Muscle of leg (tissue), 16 donors: ENCODE measurements at places on chromosomes 1 and 21. TPM values are rescaled to one million over a fixed set of nuclear protein-coding genes. Genes with fewer than 3 reads are reported as not detected.

GRCh38 chr1:178541829-178542553, 29.1 kb downstream of the TEX35 start:
- no peaks in the 10 kb centered on the region for H3K27me3 ChIP-seq
- peak overlapping the region; percentile 60 for H3K4me3 ChIP-seq
- H3K4me1 ChIP-seq: peaks cover 56% of the 10 kb centered on the region
- H3K27ac ChIP-seq: peak overlapping the region; percentile 50

- H3K27ac ChIP-seq: no peak overlapping the region
- H3K4me1 ChIP-seq: peaks cover 4% of the 10 kb centered on the region
- H3K4me3 ChIP-seq: no peak overlapping the region
- DNase-seq: no peak
- peaks cover 60% of the 10 kb centered on the region for H3K27me3 ChIP-seq
Observed at GRCh38 chr1:3359351-3359750, 95.1 kb upstream of the ARHGEF16 start.

- no peaks in the 10 kb centered on the region for H3K27me3 ChIP-seq
- no peaks in the 10 kb centered on the region for H3K4me1 ChIP-seq
- H3K4me3 ChIP-seq: no peak overlapping the region
- H3K36me3 ChIP-seq: no peaks in the 10 kb centered on the region
- no peak overlapping the region for H3K27ac ChIP-seq
Observed at GRCh38 chr1:101253976-101254674, 17.3 kb downstream of the S1PR1 start.

The TNFRSF18 gene
- polyA plus RNA-seq: 2.2 TPM

The RIMS3 gene
- 0.44 TPM for polyA plus RNA-seq

- no peaks in the 10 kb centered on the region for H3K36me3 ChIP-seq
- H3K4me1 ChIP-seq: no peaks in the 10 kb centered on the region
- no peaks in the 10 kb centered on the region for H3K27me3 ChIP-seq
- DNase-seq: peak; percentile 65
- no peak overlapping the region for H3K4me3 ChIP-seq
Observed at GRCh38 chr21:17085707-17086106, 427.1 kb upstream of the CXADR start.

DNA sequence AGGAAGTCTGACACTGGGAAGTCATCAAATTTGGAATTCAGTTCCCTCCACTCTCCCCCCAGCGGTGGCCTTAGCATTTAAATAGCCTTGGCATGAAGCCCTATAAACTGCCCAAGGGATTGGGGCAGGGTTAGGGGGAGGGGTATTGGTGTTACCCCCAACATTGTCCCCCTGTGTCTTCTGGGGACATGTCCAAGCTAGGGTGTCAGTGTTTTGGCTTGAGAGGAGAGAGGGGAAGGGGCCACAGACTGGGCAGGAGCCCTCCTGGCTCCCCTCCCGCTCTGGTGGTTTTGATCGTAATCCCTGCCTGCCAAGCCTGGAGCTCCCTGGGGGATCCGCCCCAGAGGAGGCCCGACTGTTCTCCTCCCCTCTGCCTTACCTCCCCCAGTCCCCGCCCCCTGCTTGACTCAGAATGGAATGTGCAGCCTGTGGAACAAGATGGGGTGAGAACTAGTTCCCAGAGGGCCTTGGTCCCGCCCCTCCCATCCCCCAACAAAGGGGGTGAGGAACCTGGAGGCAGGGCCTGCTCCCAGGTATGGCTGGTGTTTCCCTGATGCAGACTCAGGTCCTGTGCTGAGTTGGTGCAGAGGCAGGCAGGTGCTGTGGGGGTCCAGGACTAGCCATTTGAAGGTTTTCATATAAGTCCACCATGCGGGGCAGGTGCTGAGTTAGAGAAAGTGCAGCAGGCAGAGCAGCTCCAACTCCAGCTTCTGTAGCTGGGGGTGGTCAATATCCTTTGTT, 7.4 kb downstream of the SOX13 start:
- DNase-seq: no peak
- no peak overlapping the region for H3K4me3 ChIP-seq
- peaks cover 80% of the 10 kb centered on the region for H3K4me1 ChIP-seq
- no peak overlapping the region for H3K27ac ChIP-seq
- H3K27me3 ChIP-seq: peaks cover 2% of the 10 kb centered on the region

The SGIP1 gene
- 3.1 TPM for polyA plus RNA-seq

DNA sequence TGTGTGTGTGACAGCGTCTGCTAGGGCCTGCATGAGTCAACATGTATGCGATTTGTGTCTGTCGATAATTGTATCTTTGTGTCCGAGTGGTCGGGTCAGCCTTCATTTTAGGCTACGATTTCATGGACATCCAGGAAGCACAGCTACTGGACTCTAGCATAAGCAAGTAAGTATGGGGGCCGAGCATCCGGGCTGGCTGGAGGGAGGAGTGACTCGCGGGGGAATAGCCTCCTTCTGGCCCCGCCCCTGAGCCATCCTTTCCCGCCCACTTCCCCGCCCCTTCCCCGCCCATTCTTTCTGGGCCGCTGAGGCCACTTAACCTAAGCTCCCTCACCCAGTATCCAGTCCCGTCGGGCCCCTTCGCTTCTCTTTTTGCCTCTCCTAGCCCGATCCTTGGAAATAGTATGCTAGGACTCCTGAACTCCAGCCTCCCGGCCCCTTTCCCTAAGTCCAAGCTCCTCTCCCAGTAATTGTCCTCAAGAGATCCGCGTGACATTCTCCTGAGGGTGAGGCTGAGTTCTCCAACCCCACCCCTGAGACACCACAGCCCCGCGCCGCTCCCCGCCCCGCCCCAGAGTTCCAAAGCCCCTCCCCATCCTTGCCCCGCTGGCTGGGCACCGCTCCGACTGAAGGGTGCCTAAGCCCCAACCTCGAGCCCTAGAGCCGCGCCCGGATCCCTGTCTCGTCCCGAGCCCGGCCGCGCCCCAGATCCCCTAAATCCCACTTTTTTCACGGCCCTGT, 1.2 kb downstream of the MAP3K6 start:
- peaks cover 27% of the 10 kb centered on the region for H3K4me1 ChIP-seq
- peaks cover 3% of the 10 kb centered on the region for H3K27me3 ChIP-seq
- peak overlapping the region; percentile 99 for H3K27ac ChIP-seq
- H3K4me3 ChIP-seq: peak overlapping the region; percentile 67
- DNase-seq: peak; percentile 93

The PLEKHN1 gene
- not detected for polyA plus RNA-seq

DNA sequence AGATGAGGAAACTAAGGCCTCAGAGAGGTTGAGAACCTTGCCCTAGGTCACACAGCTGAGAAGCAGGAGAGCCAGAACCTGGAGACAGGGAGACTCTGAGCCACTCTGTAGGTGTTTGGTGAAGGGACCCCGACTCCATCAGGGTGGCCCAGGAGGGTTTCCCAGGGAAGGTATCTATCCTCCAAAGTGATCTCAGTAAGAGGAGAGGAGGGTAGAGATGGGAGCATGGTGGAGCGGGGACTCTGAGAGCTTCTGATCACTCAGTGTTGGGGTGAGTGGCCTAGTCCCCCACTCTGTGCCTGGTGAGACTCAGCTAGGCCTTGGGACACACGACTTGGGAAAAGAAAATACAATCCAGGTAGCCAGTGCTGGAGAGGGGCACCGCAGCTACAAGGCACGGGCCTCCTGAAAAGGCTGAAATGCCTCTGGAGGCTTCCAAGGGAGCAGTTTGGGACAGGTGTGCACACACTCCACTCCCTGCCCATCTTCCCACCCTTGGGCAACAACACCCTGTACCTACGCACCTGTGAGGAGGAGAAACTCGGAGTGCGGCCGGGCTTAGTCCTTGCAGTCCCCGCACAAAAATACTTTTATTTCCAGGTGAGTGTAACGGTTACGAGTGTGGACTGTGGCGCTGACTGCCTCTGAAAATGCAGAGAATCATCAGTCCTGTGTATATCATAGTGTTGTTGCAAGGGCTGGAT, 80.8 kb downstream of the CAMK2N1 start:
- no peak for DNase-seq
- no peak overlapping the region for H3K4me3 ChIP-seq
- no peak overlapping the region for H3K27ac ChIP-seq
- no peaks in the 10 kb centered on the region for H3K36me3 ChIP-seq

The TLCD4 gene
- polyA plus RNA-seq: 5.7 TPM

GRCh38 chr21:31318971-31319370, 25.1 kb downstream of the TIAM1 start:
- no peak overlapping the region for H3K27ac ChIP-seq
- DNase-seq: no peak

DNA sequence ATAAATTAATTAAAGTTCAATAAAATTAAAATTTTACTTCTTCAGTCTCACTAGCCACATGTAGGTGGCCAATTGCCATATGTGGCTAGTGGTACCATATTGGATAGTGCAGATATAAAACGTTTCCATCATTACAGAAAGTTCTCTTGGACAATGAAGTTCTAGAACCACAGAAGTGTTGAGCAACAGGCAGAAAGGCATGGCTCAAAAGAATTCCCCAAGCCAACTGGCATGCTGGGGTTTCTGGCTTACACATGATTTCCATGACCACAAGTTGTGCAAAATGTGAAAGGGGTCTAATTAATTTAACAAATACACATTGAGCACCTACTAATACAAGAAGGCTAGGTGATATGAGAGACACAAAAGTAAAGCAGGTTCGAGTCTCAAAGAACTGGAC, 72.2 kb upstream of the CDC42BPA start:
- peaks cover 3% of the 10 kb centered on the region for H3K4me1 ChIP-seq
- H3K27ac ChIP-seq: no peak overlapping the region
- no peak overlapping the region for H3K4me3 ChIP-seq
- no peak for DNase-seq
- no peaks in the 10 kb centered on the region for H3K36me3 ChIP-seq

GRCh38 chr1:27393641-27394281, 1.3 kb downstream of the GPR3 start:
- peaks cover 55% of the 10 kb centered on the region for H3K4me1 ChIP-seq
- no peaks in the 10 kb centered on the region for H3K36me3 ChIP-seq
- H3K27me3 ChIP-seq: peaks cover 9% of the 10 kb centered on the region
- H3K4me3 ChIP-seq: no peak overlapping the region

DNA sequence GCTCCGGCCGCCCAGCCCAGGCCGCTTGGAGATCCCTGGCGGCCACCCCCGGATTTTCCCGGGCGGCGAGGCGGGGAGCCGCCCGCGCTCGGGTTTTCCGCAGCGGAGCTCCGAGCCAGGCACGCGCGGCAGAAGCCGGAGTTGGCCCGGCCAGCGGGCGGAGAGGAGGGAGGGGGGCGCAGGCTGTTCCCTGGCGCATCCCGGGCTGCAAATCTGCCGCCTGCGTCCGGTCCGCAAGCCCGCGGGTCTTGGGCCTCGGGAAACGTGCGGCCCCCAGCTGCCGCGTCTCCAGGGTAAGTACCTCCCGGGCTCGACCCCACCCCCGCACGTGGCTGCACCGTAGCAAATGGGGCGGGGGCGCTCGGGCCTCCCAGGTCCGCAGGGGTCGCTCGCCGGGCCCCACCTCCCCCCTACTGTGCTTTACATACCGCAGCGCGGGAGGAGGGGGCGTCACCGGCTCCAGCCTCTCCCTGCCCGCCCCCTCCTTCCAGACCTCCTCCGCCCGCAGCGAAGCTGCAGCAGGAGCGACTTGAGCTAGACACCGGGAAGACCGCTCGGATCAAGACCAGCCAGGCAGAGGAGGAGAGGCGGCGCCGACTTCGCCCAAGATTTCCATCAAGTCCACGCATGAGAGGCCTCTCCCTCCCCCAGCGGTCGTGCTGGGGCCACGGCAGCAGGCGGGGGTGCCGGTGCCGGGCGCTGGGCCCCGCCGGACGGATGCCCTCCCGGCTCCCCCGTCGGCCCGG, 1.6 kb downstream of the TMEM200B start:
- no peaks in the 10 kb centered on the region for H3K36me3 ChIP-seq
- peak; percentile 82 for DNase-seq
- peak overlapping the region; percentile 50 for H3K4me3 ChIP-seq
- H3K27me3 ChIP-seq: peaks cover 60% of the 10 kb centered on the region
- H3K4me1 ChIP-seq: peaks cover 35% of the 10 kb centered on the region

The CDKN2C gene
- 10.7 TPM for polyA plus RNA-seq

DNA sequence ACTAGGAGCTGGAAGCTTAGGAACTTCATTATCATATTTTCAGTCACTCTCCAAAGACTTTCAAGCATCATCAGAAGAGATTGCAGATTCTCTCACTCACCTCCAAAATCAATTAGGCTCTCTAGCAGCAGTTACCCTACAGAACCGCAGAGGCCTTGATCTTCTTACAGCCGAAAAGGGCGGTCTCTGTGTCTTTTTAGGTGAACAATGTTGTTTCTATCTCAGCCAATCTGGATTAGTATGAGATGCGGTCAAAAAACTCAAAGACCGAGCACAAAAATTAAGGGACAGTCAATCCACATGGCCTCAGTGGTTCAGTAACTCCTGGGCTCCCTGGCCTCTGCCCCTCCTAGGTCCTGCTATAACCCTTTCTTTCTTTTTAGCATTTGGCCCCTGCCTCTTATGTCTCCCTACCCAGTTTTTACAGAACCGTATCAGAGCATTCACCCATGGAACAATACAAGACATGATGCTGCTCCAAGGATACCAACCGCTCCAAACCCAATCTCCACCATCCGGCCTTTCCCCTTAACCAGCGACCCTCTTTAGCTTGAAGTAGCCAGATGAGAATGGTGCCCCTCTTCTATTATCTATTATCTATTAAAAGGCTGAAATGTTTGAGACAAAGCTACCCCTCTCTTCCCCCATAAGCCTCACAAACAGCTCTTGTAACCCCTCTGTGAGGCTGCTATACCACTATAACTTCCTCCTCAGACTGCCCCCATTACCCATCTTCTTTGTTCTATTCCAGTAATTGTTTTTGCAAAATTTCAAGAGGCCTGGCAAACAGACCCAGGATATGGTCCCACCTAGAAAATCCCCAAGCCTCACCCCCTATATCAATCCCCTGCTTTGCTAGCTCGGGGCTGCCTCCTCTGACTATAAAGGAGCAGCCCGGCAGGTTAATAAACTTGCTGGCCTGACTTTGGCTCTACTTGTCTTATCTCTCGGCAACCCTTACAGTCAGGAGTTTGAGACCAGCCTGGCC, 18.7 kb upstream of the CA6 start:
- no peaks in the 10 kb centered on the region for H3K36me3 ChIP-seq
- H3K4me3 ChIP-seq: no peak overlapping the region
- peaks cover 4% of the 10 kb centered on the region for H3K27me3 ChIP-seq
- H3K4me1 ChIP-seq: no peaks in the 10 kb centered on the region
- DNase-seq: no peak

DNA sequence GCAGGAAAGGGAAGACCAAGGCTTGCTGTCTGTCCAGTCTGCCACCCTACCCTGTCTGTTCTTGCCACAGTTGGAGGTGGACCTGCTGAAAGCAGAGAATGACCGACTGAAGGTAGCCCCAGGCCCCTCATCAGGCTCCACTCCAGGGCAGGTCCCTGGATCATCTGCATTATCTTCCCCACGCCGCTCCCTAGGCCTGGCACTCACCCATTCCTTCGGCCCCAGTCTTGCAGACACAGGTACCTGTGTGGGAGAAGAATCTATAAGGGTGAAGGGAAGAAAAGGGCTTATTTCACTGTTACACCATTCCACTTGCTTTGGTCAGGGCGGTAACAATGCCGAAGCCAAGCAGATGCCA, 20.3 kb upstream of the IPO9 start:
- no peak overlapping the region for H3K4me3 ChIP-seq
- no peak for DNase-seq
- H3K27me3 ChIP-seq: no peaks in the 10 kb centered on the region
- H3K4me1 ChIP-seq: no peaks in the 10 kb centered on the region
- H3K27ac ChIP-seq: no peak overlapping the region
- peaks cover 94% of the 10 kb centered on the region for H3K36me3 ChIP-seq

The OR2T29 gene
- not detected for polyA plus RNA-seq

The C4BPA gene
- 0.09 TPM for polyA plus RNA-seq
